ENCODE measurements at places on chromosomes 4 and X.

- no peak for DNase-seq
Measured at GRCh38 chr4:188091-188490, 63.8 kb downstream of the ZNF718 start.

- no peak for DNase-seq
Measured at GRCh38 chr4:77742054-77742453, 77.1 kb downstream of the CNOT6L start.

GRCh38 chr4:164874789-164875188 lies 2.2 kb upstream of the APELA start:
- no peak for DNase-seq

- no peak for DNase-seq
Measured at GRCh38 chrX:128728943-128729342, 676.7 kb upstream of the ACTRT1 start.

DNA sequence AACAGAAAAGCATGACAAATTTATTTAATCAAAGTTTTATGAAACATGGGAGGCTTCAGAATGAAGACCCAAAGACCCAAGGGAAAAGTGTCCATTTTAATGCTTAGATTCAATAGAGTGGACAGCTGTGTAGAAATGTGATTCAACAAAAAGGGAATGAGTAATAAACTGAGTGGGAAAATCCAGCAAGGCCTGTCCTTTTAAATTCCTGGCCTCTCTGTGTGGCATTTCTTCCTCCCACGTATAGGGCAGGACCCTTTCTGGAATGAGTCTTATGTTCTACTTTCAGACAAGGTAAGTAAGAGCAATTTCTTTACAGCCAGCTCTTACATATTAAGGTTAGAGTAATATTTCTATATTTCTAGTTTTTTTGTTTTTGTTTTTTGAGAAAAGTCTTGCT lies 14.5 kb downstream of the AASDH start:
- DNase-seq: no peak

DNA sequence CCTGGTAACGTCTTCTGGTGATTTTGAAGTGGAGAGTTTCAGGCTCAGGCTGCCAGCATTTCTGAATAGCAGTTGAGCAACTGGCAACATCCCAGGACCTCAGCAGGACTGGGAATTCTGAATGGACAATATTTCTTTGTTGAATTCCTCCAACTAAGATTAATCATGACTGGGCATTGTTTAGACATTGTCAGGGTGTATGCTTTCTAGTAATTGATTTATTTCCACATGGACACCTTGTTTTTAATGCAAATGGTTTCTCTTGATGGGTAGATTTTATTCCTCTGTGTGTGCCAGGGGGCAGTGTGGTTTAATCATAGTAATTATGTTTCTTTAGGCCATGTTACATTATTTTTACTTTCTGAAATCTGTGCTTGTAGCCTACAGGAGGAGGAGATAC lies 1004.7 kb upstream of the LCORL start:
- no peak for DNase-seq

GRCh38 chrX:41076742-41077141 lies 8.5 kb upstream of the USP9X start:
- DNase-seq: no peak

DNA sequence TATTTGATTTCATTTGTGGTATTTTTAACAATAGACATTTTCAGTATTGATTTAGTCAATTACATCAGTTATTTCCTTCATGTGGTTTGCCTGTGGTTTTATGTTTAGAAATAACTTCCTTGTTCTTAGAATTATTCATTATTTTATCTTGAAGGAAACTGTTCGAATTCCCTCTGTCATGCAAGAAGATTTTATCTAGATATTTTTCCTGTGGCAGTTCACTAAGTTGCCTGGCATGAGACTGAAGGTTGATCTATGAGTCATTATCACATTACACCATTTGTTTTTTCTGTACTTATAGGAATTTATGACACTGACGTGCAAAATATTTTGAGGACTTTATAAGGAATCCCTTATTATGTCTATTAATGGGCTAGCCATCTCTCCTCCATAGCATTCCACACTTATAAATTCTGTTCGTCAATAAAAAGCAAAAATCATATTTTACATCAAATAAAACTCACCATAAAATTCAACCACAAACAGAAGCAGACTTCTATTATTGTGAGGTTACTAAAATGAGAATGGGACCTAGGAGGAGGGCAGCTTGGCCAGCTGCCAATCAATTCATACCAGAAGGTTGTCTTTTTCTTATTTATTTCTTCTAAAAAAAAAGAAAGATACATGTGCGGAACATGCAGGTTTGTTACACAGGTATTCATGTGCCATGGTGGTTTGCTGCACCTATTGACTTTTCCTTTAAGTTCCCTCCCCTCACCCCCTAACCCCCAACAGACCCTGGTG lies 179.0 kb downstream of the KCNIP4 start:
- DNase-seq: no peak

DNA sequence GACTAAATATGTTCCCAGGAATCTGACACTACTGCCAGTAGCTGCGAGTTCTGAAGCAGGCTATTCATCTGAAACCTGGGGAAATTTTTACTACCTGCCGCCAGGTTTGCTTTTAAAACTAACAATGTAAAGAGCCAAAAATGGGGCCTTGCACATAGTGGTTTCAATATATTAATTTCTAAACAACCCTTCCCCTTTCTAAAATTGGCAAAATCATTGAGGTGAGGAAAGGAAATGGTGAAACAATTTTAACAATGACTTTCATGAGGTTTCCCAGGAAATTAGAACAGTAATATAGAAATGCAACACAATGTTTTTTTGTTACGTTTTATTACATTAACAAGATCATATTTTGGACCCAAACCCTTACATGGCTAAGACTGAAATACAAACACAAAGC lies 21.3 kb downstream of the FANCB start:
- no peak for DNase-seq

DNA sequence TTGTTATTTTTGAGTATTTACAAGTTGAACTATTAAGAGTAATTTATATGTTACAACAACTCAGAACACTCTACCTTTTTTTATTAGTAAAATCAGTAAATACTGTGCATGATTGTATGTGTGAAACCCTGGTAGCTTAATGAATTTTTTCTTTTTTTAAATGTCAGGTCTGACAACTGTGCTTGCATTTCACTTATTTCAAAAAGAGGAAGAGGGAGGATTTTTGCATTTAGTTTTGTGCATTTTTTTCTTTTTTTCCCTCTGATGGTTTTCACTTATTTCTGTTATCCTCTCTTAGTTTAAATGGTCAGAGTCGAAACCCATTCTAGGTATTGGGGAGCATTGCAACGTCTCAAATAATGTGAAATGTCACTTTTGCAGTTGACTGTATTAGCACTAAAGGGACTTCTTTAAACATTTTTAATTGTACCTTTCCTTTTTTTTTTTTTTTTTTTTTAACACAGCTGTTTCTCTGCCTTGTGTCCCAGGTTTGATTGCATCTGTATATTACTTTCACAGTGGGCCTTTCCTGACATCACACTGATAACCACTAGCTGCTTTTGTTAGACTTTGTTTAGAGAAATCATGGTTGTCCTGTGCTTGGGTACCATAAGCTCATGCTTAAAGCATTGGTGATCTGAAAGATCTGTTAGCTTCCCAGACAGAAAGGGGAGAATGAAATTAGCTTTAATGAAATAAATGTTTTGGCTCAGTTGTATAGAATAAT lies 28.5 kb downstream of the MOB1B start:
- DNase-seq: no peak
